ENCODE measurements at places on chromosomes 7 and 10. TPM values are rescaled to one million over a fixed set of nuclear protein-coding genes. Genes with fewer than 3 reads are reported as not detected.

Gene SERPINE1
- not detected for polyA plus RNA-seq

Gene FFAR4
- polyA plus RNA-seq, result not detected

Gene ZNF736
- polyA plus RNA-seq, result 8.6 TPM

Gene PNLIPRP3
- not detected for polyA plus RNA-seq

Gene PTF1A
- polyA plus RNA-seq, result not detected

Gene UNCX
- polyA plus RNA-seq, result not detected

Gene VSTM4
- polyA plus RNA-seq, result 1.7 TPM

Gene PDCD11
- 6.7 TPM for polyA plus RNA-seq

Gene FGL2
- polyA plus RNA-seq, result 699 TPM

Gene PCLO
- 58.0 TPM for polyA plus RNA-seq

Gene VWDE
- polyA plus RNA-seq, result 2.6 TPM

Gene ACTL6B
- 15.7 TPM for polyA plus RNA-seq

Gene SEMA3D
- polyA plus RNA-seq, result 0.98 TPM

Gene CCDC146
- polyA plus RNA-seq, result 18.9 TPM

Gene CREB3L2
- 0.42 TPM for polyA plus RNA-seq

Gene PLEKHS1
- not detected for polyA plus RNA-seq

Gene EVX1
- polyA plus RNA-seq, result not detected

Gene PDK4
- 1.4 TPM for polyA plus RNA-seq

Gene NOM1
- polyA plus RNA-seq, result 7.7 TPM

Gene HMX2
- not detected for polyA plus RNA-seq

Gene MPP7
- 1.1 TPM for polyA plus RNA-seq

Gene TMEM140
- polyA plus RNA-seq, result not detected

Gene DRGX
- polyA plus RNA-seq, result 0.25 TPM

Gene HKDC1
- polyA plus RNA-seq, result 1.6 TPM

Gene EXOC4
- 49.3 TPM for polyA plus RNA-seq

Gene ICA1
- polyA plus RNA-seq, result 6.5 TPM

Gene ZNF503
- polyA plus RNA-seq, result 0.56 TPM

Gene CH25H
- not detected for polyA plus RNA-seq

Gene ELMO1
- 131 TPM for polyA plus RNA-seq

Gene HYAL4
- not detected for polyA plus RNA-seq

Gene FAM25C
- not detected for polyA plus RNA-seq

Gene CALHM1
- polyA plus RNA-seq, result not detected

Gene ATOH7
- 1.2 TPM for polyA plus RNA-seq

Gene TMEM120A
- 14.4 TPM for polyA plus RNA-seq

Gene C7orf33
- polyA plus RNA-seq, result not detected

Gene EGFR
- 2.4 TPM for polyA plus RNA-seq

Gene MTPN
- polyA plus RNA-seq, result 86.2 TPM

Gene LRRTM3
- polyA plus RNA-seq, result 1.7 TPM

Gene DLD
- polyA plus RNA-seq, result 165 TPM

Gene OR2A12
- not detected for polyA plus RNA-seq

Gene RPEL1
- polyA plus RNA-seq, result not detected

Gene PRRT4
- 2.1 TPM for polyA plus RNA-seq

Gene PDZD7
- 5.0 TPM for polyA plus RNA-seq

Gene SLC29A4
- 1.1 TPM for polyA plus RNA-seq

Gene CAMK2B
- polyA plus RNA-seq, result 164 TPM

Gene UNC5B
- 1.1 TPM for polyA plus RNA-seq

Gene IGFBP3
- polyA plus RNA-seq, result 10.5 TPM

Gene TACC2
- 25.7 TPM for polyA plus RNA-seq

Gene CCDC172
- not detected for polyA plus RNA-seq

All from Purkinje cell (primary cell).